Activated CD4-positive, alpha-beta T cell treated with anti-CD3 and anti-CD28 coated beads for 36 hours (primary cell): ENCODE measurements at places on chromosomes 11 and 22.

DNA sequence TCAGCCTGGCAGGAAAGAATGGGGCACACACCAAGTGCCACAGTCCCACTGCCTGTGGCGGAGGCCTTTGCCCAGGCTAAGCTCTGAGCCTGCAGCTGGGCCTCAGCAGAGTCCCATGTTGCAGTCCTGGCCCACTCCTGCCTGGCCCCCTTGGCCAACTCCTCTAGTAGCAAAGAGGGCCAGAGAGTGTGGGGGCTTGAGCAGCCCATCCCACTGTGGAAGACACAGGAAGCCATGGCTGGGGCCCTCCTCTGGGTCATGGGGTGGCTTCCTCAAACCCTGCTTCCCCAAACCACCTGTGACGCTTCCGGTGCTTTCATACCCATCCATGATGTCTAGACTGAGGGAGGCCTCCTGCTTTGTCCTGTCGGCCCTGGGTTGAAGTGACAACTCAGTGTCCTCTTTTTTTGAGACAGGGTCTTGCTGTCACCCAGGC lies 5.8 kb downstream of the RPS19BP1 start:
- peak; percentile 56 for DNase-seq

DNA sequence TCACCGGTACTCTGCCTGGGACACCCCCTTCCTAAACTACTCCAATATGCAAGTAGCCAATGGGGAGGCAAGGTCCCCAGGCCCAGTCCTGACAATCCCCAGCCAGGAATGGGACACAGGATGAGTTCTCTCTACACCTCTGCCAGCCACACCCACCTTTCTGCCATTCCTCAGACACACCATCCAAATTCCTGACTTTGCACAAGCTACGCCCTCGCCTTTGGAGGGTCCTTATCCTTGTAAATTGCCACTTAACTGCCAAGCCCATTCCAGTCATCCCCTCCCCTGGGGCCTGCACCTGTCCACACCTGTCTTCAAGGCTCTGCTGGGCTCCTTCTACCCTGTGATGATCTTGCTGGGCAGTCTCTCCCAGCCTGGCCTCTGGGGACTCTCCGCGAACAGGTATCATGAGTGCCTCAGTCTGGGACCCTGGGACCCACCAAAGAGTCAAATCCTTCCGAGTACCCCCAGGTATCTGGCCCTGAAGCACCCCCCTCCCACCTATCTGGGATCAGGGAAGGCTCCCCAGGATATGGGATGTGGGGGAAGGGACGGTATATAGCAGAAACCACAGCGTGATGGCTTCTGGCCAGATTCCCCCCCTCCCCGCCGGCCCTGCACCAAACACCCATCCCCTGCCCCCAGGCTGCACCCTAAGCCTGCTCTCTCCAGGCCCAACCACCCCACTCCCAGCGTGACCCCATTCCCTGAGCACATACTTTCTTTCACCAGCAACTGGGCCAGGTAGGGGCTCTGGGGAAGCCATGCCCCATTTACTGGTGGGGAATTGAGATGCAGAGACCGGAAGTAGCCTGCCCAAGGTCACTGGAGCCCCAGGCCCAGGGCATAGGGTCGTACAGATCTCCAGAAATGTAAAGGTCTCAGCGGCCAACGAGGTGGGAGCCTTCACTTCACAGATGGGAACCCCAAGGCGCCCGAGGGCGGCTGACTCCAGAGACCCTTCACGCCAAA lies 806 bp downstream of the ARAP1 start:
- DNase-seq: no peak

- no peak for DNase-seq
These were observed 7.5 kb upstream of the MICAL3 start for GRCh38 chr22:18031695-18032454.

DNA sequence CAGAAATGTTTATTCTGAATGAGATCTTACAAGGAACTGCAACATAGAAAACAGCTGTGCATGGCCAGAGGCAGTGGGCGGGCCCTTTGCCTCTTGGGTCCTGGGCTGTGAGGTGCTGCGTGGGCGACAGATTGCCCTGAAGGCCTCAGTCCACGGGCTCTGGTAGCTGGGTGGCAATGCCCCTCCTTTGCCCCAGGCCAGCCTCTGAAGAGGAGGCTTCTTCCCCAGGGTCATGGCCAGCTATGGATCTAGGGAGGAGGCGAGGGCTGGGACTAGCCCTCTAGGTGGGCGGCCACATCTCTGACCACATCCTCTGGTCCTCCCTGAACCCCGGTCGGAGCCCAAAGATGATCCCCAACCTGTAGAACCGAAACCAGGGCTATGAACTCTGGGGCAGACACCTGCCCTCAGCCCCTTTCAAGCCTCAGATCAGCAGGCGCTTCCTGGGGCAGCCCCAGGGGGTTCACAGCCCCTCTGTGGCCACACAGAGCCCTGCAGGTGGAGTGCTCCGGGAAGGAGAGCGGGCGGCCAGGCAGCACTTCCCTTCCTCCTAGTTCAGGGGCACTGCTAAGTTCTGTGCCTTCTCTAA lies 6.6 kb upstream of the CDC42BPG start:
- DNase-seq: peak; percentile 81

GRCh38 chr11:7485186-7486097 lies at the start of gene OLFML1:
OLFML1 (plus strand) TSS chr11:7485506; CDS start chr11:7485876, 370 bp downstream.
- no peak for DNase-seq

DNA sequence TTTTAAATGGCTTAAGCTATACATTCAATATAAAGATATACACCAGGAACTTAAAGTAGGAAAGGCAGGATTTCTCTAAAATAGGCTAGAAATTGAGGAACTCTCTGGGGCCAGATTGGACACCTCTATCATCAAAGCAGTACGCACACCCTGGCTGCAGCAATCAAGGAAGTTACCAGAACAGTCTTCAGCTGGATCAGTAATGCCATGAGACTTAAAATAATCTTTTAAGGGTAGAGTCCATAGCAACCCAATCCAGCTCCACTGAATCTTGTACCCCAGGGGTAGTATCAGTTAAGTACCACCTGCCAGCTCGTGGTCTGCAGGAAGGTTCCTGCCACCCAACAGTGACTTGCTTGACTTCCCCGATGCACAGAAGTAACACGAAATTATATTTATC lies 3.0 kb downstream of the RDX start:
- DNase-seq: no peak
